Upper lobe of left lung (tissue), 6 donors: ENCODE measurements at places on chromosomes 13 and 19. TPM values are rescaled to one million over a fixed set of nuclear protein-coding genes. Genes with fewer than 3 reads are reported as not detected.

DNA sequence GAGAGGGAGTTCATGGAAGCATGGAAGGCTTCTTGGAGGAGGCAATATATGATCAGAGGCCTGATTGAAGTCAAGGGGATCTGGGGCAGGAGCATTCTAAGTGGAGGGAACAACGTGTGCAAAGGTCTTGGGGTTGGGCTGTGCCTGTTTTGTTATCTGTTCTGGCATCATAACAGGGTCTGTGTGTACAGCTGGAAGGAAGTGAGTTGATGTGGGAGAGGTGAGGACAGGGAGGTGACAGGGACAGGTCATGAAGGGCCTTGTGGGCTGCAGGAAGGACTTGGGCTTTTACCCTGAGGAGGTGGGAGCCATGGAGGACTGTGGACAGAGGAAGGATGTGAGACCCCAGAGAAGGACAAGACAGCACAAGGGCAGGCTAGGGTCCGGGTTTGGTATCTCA is 1.2 kb upstream of the NFILZ start:
- no peaks in the 10 kb centered on the region for H3K27me3 ChIP-seq
- H3K36me3 ChIP-seq, result no peaks in the 10 kb centered on the region
- H3K4me3 ChIP-seq, result no peak overlapping the region
- no peak for DNase-seq
- H3K4me1 ChIP-seq, result no peaks in the 10 kb centered on the region

GRCh38 chr19:5553892-5554291 is 13.9 kb downstream of the TINCR start:
- H3K27me3 ChIP-seq, result no peaks in the 10 kb centered on the region
- no peaks in the 10 kb centered on the region for H3K4me1 ChIP-seq
- H3K4me3 ChIP-seq, result no peak overlapping the region
- H3K36me3 ChIP-seq, result no peaks in the 10 kb centered on the region
- H3K27ac ChIP-seq, result no peak overlapping the region

DNA sequence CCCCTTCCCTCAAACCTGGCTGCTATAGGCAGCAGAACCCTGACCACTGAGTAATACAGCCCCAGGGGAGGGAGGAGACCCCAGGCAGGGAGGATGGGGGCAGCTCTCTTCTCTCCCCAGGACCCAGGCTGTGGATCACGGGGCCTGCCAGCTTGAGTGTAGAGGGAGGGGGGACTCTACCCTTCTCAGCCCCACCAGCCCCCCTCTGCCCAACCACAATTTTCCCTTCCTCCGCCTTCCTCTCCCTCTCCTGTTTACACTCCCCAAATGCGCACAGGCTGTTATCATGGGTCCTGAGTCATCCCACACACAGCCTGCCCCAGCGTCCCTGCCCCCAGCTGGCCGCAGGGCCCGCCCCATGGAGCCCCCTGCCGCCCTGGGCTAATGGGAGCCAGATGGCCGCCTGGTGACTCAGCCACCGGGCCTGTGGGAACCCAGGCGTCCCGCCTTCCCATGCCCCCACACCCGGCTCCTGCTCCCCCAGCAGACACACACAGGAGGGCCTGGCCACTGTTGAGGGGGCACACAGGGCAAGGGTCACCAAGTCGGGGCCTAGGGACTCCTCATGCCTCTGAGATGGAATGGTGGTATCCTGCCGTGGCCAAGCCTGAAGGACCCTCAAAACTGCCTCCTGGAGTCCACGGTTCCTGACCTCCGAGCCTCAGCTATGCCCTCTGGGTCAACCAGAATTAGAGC is 13.6 kb downstream of the CCDC97 start:
- peaks cover 64% of the 10 kb centered on the region for H3K4me1 ChIP-seq
- peak overlapping the region; percentile 86 for H3K27ac ChIP-seq
- H3K4me3 ChIP-seq, result no peak overlapping the region

DNA sequence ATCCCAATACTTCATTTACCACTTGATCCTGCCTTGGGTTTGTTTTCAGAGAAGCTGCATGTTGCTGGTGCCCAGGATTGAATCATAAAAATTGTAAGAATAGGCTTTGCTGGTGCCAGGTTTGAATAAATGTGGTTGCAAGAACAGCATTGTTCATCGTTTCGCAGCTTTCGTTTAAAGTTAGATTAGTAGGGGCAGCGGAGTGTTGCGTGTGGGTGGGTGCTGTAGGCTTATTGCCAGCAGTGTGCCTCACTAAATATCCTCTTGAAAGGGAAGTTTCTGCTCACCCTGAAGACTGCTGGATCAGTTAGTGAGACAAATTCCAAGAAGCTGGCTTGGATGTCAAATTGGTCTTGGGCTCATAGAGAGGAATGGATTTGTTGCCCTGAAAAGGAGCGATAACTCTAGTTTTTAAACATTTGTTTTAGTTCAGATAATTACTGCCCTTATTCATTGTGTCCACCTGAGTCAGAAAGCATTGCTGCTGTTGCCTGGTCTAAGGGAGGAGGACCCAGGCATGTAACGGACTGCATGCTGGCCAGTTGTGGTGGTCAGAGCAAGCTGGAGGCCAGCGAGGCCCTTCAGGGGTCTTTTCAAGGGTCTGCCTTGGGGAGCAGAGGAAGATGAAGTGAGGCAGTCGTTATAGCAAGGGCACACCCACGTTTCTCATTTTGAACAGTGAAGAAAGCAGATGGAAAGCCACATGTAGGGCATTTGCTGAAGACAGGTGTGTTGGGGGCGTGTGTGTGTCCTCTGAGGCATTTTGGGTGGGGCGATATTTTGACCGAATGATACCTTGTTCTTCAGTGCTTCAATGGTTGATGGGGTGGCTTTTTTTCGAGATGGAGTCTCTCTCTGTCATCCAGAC is 8.5 kb downstream of the ILF3 start:
- DNase-seq, result no peak
- peaks cover 51% of the 10 kb centered on the region for H3K4me1 ChIP-seq
- H3K27ac ChIP-seq, result no peak overlapping the region
- no peaks in the 10 kb centered on the region for H3K27me3 ChIP-seq

The KLK14 gene
- 1.2 TPM for total RNA-seq
